ENCODE measurements at places on chromosomes 6 and 20.
A peak's percentile ranks its signal among the peaks of the same experiment; 100 is the strongest.

GRCh38 chr6:127459231-127459641 lies at the start of gene KIAA0408:
Gene KIAA0408, minus strand, starts transcription at chr6:127459389. Its CDS starts 5,408 bp downstream, at chr6:127453981.
- no peak for DNase-seq

- no peak for DNase-seq
These were observed 3.4 kb upstream of the PARD6B start for GRCh38 chr20:50727792-50728485.

DNA sequence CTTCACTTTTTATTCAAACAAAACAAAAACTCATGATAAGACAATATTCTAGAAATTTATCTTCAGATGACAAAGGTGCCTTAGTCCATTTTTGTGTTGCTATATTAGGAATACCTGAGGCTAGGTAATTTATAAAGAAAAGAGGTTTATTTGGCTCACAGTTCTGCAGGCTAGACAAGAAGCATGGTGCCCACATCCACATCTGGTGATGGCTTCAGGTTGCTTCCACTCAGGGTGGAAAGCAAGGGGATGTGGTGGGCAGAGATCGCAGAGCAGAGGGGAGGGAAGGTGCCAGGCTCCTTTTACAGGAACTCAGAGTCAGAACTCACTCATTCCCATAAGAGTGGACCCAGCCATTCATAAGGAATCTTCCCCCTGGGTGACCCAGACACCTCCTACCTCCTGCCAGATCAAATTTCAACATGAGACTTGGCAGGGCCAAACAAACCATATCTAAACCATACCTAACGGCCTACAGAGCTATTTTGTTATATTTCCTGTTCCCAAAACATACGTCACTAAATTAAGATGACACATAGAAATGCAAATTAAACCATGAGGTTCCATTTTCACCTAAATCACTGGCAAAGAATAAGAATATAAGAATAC lies 26.4 kb downstream of the ABHD12 start:
- no peak for DNase-seq

GRCh38 chr20:58908221-58908620 lies 55.7 kb downstream of the GNAS start:
- DNase-seq = no peak

DNA sequence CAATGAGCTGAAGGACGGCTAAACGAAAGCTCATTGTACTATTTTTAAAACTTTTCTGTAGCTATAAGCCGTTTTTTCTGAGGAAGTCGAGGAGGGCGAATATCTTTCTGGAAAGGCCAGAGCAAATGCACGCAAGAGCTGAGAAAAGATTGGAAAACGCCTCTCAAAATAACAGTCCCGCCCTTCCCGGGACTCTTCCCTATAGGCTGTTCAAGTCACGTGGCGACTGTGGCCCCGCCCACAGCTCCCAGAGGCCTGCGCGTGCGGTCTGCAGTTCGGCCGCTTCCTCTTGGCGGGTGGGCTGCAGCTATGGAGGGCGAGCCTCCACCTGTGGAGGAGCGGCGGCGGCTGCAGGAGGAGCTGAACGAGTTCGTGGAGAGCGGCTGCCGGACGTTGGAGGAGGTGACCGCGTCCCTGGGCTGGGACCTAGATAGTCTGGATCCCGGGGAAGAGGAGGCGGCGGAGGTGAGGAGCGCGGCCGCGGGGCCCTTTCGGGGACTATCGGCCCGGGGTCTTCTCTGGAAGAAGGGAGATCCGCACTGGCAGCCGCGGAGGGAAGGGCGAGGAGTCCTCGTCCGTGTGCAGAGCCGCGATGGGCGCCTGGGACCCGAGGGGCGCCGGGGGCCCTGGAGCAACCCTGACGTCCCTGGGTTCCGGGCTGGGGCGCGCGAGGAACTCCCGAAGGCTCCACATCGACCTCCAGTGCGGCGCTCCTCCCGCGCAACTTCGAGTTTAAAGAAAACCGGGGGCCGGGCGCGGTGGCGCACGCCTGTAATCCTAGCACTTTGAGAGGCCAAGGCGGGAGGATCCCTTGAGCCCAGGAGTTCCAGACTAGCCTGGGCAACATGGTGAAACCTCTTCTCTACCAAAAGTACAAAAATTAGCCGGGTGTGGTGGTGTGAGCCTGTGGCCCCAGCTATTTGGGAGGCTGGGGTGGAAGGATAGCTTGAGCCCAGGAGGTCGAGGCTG lies at the start of gene SNRNP48:
Gene SNRNP48 (plus strand): TSS at position 250 of the 969 bp plus-strand sequence. CDS start 60 bp downstream, at position 310.
- peak; percentile 94 for DNase-seq

GRCh38 chr6:102438171-102438570 lies 1044.7 kb downstream of the GRIK2 start:
- no peak for DNase-seq

- DNase-seq = no peak
These were observed 168.4 kb downstream of the MMS22L start for GRCh38 chr6:97114645-97115044.

- no peak for DNase-seq
These were observed 57.8 kb downstream of the PDSS2 start for GRCh38 chr6:107401573-107401972.

- DNase-seq = no peak
These were observed 19.0 kb downstream of the DLL1 start for GRCh38 chr6:170271771-170272314.

GRCh38 chr6:134245706-134246105 lies 72.2 kb downstream of the SGK1 start:
- DNase-seq = no peak

GRCh38 chr20:6007094-6007528 lies 46.7 kb downstream of the LRRN4 start:
- DNase-seq = no peak

GRCh38 chr6:127554435-127555006 lies 22.5 kb upstream of the C6orf58 start:
- no peak for DNase-seq

- no peak for DNase-seq
These were observed 43.2 kb upstream of the TMEM30A start for GRCh38 chr6:75327807-75328206.

GRCh38 chr6:106225581-106225980 lies 100.0 kb downstream of the ATG5 start:
- no peak for DNase-seq

DNA sequence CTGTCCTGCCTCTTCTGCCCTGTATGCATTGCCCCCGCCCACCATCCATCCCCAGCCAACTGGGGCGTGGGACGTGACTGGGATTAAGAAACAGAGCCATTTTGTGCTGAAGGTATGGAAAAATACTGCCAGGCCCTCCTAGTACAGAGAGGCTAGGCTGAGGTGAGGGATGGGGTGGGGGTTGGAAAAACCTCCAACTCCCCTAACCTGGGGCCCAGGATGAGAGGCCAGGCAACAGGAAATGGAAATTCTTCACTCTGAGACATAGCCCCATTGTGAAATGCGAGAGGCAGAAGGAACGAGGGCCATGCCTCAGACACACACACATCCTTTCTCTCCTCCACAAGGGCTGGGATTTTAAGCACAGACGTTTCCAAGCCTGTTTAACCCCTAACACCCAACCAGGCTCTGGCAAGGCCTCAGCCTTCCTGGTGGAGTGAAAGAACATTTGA lies 19.9 kb downstream of the KCNK5 start:
- no peak for DNase-seq

GRCh38 chr6:122154912-122155575 lies 244.4 kb upstream of the HSF2 start:
- DNase-seq = no peak

GRCh38 chr6:67642582-67642981 lies 992.5 kb upstream of the ADGRB3 start:
- DNase-seq = no peak

- no peak for DNase-seq
These were observed 86.9 kb downstream of the PLCG1 start for GRCh38 chr20:41224281-41224680.

GRCh38 chr6:160190973-160191372 lies 67.6 kb downstream of the SLC22A2 start:
- no peak for DNase-seq

GRCh38 chr6:167683028-167683862 lies 143.5 kb upstream of the AFDN start:
- DNase-seq = peak; percentile 90

GRCh38 chr6:5529733-5530132 lies 268.4 kb downstream of the FARS2 start:
- no peak for DNase-seq

DNA sequence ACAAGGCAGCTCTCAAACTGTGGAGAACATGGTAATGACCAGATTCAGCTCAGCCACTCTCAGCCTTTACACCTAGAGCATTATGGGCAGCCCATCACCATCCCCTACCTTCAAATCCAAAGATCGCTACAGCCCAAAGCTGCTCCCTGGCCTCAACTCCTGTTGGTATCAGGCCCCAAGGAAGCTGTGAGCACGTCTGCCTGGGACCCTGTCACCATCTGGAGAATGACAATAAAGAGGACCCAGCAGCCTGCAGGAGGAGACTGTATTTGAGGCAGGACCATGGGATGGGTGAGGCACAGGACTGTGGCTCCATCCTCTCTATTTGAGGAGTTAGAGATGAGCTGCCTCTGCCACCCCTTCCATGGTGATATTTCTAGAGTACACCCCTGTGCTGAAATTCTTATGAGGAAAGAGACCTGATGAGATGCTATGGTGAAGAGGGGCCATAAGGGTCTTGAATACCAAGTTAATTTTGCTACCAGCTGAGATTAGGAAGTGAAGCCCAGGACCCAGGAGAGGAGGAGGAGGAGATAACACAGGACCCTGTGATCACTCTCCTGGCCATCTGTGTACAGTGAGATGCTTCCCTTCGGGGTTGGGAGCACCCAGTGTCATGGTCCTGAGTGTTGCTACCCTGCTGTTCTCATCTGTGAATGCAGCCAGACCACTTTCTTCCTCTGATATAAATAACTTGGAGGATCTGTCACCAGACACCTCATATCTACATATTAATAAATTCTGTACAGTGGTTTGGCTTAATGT lies 19.6 kb upstream of the MICB start:
- DNase-seq = no peak

DNA sequence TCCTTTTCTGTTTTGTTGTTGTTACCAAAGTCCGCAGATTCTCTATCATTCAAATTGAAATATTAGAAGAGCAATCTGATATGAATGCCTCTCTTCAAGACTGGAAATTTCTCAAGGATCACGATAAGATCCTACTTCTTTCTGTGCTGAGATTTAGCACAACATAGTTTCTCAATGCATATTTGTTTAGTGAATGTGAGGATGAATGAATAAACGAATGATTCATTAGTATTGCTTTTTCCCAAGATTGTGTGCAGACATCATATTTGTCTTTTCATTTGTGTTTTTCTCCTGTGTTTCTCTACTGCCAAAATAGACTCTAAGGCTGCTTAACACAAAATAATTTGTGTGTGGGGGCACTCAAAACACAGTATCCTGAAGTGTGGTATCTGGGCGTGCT lies 862.7 kb upstream of the MAP3K7 start:
- DNase-seq = no peak

- DNase-seq = no peak
These were observed 671.8 kb upstream of the MARCKS start for GRCh38 chr6:113185299-113185698.

GRCh38 chr6:35489066-35489465 lies 7.8 kb downstream of the TEAD3 start:
- DNase-seq = no peak

DNA sequence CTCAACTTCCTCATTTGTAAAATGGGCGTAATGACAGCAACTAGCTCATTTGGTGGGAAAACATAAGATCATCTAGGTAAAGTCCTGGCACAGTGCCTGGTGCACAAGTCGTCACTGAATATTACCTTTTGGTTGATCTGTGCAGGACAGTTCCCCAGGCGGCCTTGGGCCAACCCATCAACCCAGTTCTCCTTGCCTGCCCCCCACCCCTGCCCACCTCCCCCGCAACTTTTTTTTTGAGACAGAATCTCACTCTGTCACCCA lies 99.2 kb downstream of the JPH2 start:
- DNase-seq = no peak

- DNase-seq = no peak
These were observed 9.9 kb upstream of the ARHGAP40 start for GRCh38 chr20:38591474-38592410.

- DNase-seq = no peak
These were observed 97.3 kb upstream of the UST start for GRCh38 chr6:148649454-148649963.

GRCh38 chr6:134512981-134513391 lies 195.1 kb upstream of the SGK1 start:
- peak; percentile 56 for DNase-seq

- no peak for DNase-seq
These were observed 68.9 kb upstream of the SCGN start for GRCh38 chr6:25583099-25583498.

- no peak for DNase-seq
These were observed 78.7 kb downstream of the CDH22 start for GRCh38 chr20:46229478-46230105.

DNA sequence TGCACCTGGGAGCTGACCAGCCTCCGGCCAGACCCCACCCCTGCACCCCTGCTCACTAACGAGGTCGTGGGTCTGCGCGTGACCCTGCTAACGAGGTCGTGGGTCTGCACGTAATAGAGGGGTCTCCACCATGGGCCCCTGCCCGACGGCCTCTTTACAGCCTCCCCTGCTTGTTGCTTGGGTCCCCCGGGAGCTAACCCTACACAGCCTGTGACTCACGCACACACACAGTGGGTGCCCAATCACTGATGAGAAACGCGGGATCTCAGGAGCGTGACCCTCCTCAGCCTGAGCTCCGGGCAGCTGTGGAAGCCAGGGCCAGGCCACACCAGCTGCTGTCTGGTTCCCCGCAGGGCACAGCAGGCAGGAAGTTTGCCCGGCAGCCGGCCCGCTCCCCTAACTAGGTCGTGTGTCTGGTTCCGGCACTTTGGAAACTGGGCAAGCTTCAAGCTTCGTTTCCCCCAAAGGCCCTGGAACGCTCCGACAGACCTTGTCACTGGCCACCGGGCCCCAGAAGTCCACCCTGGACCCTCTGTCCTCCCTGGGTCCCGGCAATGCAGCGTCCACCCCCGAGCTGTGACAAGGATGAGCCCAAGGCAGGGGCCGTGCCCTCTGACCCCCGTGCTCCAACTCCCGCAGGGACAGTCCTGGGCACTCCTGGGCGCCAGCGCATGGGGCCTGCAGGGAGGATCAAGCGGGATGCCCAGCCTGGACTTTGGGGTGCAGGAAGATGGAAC lies 767 bp downstream of the PTK6 start:
- no peak for DNase-seq

GRCh38 chr20:4060856-4061695 lies 45.7 kb upstream of the RNF24 start:
- no peak for DNase-seq

DNA sequence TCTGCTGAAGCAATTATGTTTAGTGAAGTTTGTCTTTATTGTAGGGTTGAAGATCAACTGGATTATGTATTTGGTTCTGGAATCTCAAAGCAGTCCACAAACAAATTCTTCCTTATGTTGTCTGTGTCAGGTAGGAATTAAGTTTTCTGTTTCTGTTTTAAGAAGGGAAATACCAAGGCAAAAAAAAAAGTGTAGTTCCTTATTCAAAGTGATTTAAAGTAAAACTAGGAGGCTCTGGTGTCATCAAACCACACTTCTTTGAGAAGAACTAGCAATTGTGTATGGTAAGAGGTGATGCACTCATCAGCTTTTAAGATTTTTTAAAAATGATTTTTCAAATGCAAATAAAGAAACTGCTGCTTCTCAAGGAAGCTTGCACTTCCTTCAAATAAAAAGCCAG lies 1.9 kb downstream of the FAM135A start:
- DNase-seq = no peak

- DNase-seq = peak; percentile 71
These were observed 17.9 kb downstream of the GNAS start for GRCh38 chr20:58870293-58871014.

GRCh38 chr6:10587656-10588406 lies 66.7 kb downstream of the GCNT2 start:
- no peak for DNase-seq
